ENCODE measurements at places on chromosomes 7 and 10. TPM values are rescaled to one million over a fixed set of nuclear protein-coding genes. Genes with fewer than 3 reads are reported as not detected.
A peak's percentile ranks its signal among the peaks of the same experiment; 100 is the strongest.

DNA sequence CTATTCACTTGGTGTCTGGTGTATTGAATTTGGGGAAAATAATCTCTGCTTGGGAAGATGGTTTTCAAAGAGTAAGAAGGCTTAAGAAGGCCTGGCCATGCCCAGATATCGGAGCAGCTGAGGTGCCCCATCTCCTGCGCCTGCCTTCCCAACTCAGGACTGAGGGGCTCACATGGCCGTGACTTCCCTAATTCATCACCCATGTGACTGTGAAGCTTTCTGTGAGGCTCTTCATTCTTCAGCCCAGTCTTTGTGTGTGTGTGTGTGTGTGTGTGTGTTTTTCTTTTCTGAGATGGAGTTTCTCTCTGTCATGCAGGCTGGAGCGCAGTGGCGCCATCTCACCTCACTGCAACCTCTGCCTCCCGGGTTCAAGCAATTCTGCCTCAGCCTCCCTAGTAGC lies 53.2 kb downstream of the PROSER2 start:
- DNase-seq = no peak

- no peak for DNase-seq
Measured at GRCh38 chr10:83346266-83346910, 792.9 kb upstream of the GHITM start.

DNA sequence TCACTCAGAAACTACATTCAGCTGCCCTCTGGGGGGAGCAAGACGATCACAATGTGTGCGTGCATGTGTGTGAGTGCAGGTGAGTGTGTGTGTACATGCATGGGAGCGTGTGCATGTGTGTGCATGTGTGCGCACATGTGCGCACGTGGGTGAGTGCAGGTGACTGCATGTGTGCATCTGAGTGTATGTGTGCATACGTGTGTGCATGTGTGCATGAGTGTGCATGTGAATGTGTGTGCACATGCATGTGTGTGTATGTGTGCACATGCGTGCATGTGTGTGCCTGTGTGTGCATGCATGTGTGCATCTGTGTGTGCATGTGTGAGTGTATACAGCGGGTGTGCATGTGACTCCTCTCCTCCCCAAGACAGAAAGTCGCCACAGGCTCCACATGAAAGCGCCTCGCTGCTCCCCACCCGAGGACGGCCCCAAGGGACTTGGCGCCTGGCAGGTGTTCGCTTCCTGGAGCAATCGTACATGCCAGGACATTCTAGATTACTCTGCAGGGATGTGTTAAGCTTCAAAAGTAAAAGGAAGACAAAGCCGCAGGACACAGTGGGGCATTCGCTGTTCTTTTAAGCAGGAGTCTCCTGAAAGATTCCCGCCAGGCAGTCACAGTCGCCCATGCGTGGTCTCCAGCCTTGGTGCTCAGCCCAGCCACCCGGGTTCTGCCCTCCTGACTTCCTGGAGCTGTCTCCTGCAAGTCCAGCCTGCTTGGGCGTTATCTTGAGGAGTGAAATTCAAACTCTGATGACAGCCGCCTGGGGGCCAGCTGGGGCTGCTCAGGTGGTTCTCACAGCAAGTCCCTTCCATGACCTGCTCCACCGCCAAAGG lies 42.0 kb upstream of the ADGRA1 start:
- DNase-seq = no peak

GRCh38 chr10:133276435-133277201 lies at the start of gene ADAM8:
Gene ADAM8, minus strand, starts transcription at chr10:133276868. Its CDS starts 51 bp downstream, at chr10:133276817.
- DNase-seq = peak; percentile 37

GRCh38 chr10:103660364-103661197 lies 167.1 kb downstream of the NEURL1 start:
- DNase-seq = no peak

GRCh38 chr10:63030536-63030935 lies 102.6 kb upstream of the NRBF2 start:
- peak; percentile 8 for DNase-seq

DNA sequence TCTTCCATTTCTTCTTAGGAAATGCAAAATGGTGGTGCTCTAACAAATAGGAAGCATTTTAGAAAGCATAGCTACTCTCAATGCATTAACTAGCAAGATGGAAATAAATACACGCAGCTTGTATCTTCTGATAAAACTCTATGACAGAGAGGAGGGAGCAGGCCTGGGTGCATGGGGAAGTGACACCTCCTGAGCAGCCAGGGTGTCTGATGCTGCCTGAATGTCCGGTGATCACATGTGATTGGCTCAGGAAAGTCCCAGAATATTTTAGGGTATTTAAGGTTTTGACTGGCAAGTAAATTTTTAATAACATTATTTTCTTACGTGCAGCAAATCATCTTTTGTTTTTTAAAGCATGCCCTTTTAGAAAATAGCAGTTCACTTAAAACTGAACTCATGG lies 261.0 kb upstream of the KLF6 start:
- no peak for DNase-seq

DNA sequence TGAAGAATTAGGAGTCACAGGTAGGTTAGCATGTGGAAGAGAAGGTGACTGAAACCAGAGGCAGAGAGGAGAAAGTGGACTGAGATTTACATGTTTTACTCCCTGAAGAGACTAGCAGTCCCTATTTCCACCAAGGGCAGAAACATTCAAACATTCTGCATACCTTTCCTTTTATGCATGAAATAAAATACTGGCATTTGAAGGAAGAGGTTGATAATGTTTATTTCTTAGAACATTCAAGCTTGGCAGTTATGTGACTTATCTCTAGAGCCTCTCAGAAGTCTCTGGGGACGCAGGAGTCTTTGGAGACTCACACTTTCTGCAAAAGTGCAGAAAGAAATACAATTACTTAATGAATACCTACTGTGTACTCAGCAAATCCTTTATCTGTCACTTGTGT lies 507.1 kb upstream of the C7orf33 start:
- DNase-seq = no peak

DNA sequence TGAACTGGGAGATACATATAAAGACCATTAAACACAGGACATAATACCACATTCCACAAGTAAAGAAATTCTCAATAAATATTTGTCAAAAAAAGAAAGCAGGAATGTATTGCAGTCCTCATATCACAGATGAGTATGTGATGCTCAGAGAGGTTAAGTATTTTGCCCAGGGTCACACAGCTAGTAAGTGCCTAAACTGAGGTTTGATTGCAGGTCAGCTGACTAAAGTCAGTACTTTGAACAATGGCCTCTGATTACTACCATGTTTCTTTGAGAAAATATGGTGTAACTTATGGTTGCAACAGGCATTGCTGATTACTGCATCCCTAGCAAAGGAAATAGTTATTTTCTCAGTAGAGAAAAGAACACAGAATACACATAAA lies 267.1 kb downstream of the ELMO1 start:
- DNase-seq = no peak

- no peak for DNase-seq
Measured at GRCh38 chr7:36764929-36765328, 40.6 kb upstream of the AOAH start.

- DNase-seq = no peak
Measured at GRCh38 chr7:36620166-36620708, 104.1 kb downstream of the AOAH start.

- DNase-seq = no peak
Measured at GRCh38 chr7:15798081-15798480, 111.6 kb upstream of the MEOX2 start.

DNA sequence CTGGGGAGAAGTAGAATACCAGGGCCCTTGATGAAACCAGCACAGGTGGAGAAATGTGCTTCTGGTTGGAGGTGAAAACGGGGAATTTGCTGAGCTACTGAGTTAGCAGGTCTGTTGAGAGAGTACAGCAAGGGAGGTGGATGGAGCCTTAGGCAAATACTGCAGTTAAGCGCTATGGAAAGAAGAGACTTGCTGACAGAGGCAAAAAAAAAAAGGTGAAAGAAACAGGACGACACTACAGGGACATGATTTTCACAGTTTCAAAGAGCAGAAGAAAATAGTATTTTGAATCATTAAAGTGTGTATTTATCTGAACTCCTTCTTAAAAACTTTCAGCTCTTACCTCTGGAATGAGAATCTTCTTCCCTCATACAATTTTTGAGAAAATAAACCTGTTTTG lies 159.5 kb downstream of the DNAH11 start:
- no peak for DNase-seq

DNA sequence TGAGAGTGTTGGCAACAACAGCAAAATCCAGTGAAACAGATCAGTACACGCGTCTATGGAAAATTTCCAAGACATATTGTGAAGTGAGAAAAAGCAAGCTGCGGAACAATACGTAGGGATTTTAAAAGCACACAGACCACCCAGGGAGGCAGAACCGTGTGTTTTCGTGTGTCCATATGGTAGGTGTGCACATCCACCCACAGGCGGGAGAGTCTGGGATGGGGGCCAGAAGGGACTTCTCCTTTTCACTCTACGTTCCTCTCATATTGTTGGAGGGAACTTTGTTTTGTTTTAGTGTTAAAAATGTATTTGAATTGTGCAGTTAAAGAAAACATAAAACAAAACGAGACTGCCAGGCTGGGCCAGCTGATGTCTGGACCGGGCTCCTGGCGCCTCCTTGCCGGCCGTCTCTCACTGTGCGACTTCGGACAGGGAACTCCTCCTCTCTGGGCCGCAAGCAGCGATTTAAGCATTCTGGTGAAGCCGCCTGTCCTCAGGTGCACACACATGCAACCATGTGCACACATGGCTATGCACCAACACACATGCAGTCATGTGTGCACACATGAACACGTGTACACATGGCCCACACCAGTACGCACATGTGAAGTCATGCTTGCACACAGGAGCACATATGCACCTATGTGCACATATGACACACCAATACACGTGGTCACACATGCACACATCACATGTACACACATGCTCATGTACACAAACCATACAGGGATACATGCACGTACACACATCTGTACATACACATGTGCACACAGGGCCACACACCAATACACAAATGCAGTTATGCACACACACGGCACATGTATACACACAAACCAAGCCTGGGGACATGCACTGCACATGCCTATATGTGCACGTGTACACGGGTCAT lies 141.1 kb downstream of the ELFN1 start:
- DNase-seq = no peak

DNA sequence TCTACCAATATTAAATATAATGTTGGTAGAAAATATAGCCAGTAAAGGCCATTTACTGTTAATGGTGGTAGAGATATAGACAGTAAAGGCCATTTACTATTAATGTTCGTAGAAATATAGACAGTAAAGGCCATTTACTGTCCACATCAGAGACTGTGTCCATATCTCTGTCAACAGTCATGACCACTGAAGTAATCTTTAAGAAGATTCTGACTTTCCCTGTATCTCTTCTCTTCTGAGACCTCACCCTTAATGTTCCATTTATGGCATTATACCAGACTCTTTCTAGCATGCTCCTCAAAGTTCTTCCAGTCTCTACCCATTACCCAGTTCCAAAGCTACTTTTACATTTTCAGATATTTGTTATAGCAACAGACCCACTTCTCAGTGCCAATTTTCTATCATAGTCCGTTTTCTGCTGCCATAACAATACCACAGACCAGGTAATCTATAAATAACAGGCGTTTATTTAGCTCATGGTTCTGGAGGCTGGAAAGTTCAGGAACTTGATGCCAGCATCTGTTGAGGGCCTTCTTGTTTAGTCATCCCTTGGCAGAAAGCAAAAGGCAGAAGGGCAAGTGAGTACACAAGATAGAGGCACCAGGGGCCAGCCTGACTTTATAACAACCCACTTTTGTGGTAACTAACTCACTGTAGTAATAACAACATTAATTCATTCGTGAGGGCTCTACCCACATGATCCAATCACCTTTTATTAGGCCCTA lies 7.9 kb upstream of the NUDCD3 start:
- no peak for DNase-seq

- DNase-seq = no peak
Measured at GRCh38 chr10:69873135-69873639, 71.5 kb downstream of the COL13A1 start.

GRCh38 chr10:69348816-69349541 lies 67.7 kb downstream of the TACR2 start:
- DNase-seq = no peak

DNA sequence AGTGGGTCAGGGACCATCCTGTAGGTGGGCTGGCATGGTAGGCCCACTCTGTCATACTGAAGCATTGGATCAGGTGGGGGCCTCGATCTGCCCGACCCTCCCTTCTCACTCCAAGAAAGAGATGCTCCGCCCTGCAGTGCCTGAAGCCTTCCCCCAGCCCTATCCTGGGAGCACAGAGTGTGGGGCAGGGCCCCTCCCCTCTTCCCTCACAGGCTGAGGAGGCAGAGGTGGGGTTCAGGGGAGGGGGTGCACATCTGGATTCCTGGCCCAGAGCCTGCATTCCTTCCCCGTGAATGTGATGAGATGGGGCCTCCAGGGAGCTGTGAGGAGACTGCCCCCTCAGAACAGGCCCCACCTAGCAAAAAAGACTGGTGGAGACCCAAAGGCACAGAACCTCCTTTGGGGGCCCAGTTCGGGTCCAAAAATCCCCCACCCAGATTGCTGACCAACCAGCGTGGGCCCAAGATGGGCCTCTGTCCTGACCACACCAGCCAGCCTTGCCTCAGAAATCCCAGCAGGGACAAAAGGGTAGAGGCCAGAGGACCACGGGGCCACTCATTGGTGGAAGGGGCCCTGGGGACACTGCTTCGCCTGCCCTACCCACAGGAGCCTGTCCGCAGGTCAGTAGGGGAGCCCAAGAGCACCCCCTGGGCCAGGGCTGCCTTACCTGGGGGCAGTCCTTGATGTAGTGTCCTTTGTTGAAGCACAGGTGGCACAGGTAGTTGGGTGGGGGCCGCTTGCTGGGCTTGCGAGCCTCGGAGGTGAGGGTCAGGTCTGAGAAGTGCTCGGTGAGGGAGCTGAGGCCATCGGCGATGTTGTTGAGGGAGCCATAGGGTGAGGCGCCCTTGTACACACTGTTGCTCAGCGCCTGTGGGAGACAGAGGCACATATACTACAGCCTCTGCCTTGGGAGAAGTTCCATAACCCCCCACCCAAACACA lies 13.3 kb downstream of the ZCCHC24 start:
- no peak for DNase-seq

DNA sequence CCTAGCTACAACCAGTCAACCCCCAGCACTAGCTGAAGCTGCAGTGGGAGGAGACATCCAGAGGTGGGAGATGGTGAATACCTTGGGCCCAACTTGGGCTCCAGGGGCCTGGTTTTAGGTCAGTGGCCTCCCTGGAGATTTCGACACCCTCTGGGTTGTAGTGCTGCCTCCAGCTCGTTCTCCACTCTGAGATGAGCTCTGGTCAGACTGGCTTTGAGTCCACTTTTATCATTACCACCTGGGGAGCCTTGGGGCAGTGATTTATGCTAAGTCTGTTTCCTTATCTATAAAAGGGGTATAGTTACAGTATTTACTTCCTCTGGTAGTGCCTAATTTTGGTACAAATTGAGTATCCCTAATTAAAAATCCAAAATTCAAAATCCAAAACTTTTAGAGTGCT lies 22.8 kb downstream of the PPIA start:
- DNase-seq = no peak

- no peak for DNase-seq
Measured at GRCh38 chr7:78148166-78148894, 349.8 kb downstream of the PHTF2 start.

GPR158 gene
- polyA plus RNA-seq = 0.20 TPM

AEBP1 gene
- 69.2 TPM for polyA plus RNA-seq

CDC123 gene
- 119 TPM for polyA plus RNA-seq

TRIL gene
- 55.0 TPM for polyA plus RNA-seq

UCN3 gene
- polyA plus RNA-seq = 0.38 TPM

ELFN1 gene
- 18.1 TPM for polyA plus RNA-seq

ADAM12 gene
- polyA plus RNA-seq = 23.0 TPM

CALN1 gene
- 0.34 TPM for polyA plus RNA-seq

FGFR2 gene
- 100 TPM for polyA plus RNA-seq

GIMAP7 gene
- polyA plus RNA-seq = 16.7 TPM

SLC25A28 gene
- 52.8 TPM for polyA plus RNA-seq

DYDC2 gene
- polyA plus RNA-seq = 1.9 TPM

Measured in renal pelvis (tissue), 12 donors.